Breast epithelium (tissue), 4 donors: ENCODE measurements at places on chromosomes 3 and 15. TPM values are rescaled to one million over a fixed set of nuclear protein-coding genes. Genes with fewer than 3 reads are reported as not detected.

Gene LIPC
- not detected for total RNA-seq

Gene SCAANT1
- not detected for total RNA-seq

Gene EFCAB12
- 1.0 TPM for total RNA-seq

Gene SLC7A14
- total RNA-seq: not detected

Gene SNTN
- total RNA-seq: not detected

Gene MYZAP
- total RNA-seq: 23.0 TPM

Gene CIP2A
- total RNA-seq: 5.1 TPM

Gene EPHB3
- 7.9 TPM for total RNA-seq

Gene SNURF
- total RNA-seq: 15.7 TPM

Gene MESP2
- total RNA-seq: 0.64 TPM

DNA sequence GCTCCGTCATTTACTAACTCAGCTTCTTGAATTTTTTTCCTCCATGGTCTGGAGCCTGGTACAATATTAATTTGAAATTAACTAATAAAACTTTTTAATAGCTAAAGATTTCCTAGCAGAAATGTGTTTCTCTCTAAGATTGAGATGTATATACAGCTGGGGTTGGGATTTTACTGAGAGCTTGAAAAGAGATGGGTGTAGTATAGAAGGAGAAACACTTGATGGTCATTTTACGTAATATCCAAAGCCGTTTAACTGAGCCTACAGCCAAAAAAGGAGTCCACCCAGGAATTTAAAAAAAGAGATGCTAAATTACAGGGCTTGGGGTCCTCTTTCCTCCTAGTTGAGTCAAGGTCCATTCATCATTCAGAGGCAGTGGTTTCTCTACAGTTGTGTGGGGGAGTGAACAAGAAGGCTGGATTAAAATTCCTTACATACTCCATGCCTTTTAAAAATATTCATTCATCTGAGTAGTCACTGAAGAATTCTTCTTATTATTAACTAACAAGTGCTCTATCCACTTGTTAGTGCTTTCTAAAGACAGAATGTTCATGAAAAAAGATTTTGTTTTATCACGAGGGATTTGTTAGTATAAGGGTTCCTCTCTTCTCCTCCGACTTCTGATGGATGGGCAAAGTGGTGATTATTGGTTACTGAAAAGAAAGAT lies 255.3 kb upstream of the IL12A start:
- H3K27me3 ChIP-seq: no peaks in the 10 kb centered on the region
- no peaks in the 10 kb centered on the region for H3K4me1 ChIP-seq
- H3K36me3 ChIP-seq: no peaks in the 10 kb centered on the region
- no peak for DNase-seq

DNA sequence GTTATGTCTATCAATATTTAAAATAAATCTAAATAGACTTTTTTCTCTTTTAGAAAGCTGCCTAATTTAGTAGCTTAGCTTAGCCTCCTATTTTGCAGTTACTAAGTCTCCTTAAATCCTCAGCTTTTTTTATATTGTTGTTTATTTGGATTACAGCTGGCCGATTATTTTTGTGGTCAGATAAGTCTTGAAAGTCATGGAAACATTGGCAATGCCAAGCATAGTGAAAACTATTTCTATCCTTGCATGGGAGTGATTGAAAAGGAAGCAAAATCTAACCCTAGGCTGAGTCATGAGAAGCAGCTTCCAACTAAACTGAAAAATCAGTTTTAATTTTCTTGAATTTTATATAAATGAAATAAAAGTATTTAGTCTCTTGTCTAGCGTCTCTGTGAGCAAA lies 1063.0 kb upstream of the GBE1 start:
- no peaks in the 10 kb centered on the region for H3K27me3 ChIP-seq
- no peak overlapping the region for H3K27ac ChIP-seq
- H3K36me3 ChIP-seq: peaks cover 3% of the 10 kb centered on the region
- no peaks in the 10 kb centered on the region for H3K4me1 ChIP-seq
- H3K4me3 ChIP-seq: no peak overlapping the region
- no peak for DNase-seq

GRCh38 chr3:52280050-52280461 lies 1.6 kb upstream of the WDR82 start:
- DNase-seq: no peak
- peak overlapping the region; percentile 86 for H3K4me3 ChIP-seq
- H3K27me3 ChIP-seq: no peaks in the 10 kb centered on the region

DNA sequence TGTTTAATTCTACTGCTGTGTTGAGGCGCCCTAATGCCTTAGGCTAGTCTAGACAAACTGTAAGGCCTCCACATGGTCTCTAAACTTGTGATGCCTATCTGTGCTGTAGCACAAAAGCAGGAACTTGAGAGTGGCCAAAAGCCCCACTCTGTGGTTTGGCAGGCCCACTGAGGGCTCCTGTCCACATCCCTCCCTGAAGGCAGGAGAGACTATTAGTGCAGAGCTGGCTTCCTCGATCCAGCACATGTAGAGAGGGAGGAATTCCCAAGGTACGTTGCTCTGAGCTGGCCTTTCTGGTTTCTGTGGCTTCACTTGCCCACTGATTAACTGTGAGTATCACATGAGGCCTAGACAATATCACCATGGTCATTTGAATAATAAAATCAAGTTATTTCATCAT lies 90.6 kb downstream of the POLR2M start:
- H3K27ac ChIP-seq: no peak overlapping the region
- H3K36me3 ChIP-seq: no peaks in the 10 kb centered on the region
- DNase-seq: no peak
- no peaks in the 10 kb centered on the region for H3K4me1 ChIP-seq
- no peaks in the 10 kb centered on the region for H3K27me3 ChIP-seq

DNA sequence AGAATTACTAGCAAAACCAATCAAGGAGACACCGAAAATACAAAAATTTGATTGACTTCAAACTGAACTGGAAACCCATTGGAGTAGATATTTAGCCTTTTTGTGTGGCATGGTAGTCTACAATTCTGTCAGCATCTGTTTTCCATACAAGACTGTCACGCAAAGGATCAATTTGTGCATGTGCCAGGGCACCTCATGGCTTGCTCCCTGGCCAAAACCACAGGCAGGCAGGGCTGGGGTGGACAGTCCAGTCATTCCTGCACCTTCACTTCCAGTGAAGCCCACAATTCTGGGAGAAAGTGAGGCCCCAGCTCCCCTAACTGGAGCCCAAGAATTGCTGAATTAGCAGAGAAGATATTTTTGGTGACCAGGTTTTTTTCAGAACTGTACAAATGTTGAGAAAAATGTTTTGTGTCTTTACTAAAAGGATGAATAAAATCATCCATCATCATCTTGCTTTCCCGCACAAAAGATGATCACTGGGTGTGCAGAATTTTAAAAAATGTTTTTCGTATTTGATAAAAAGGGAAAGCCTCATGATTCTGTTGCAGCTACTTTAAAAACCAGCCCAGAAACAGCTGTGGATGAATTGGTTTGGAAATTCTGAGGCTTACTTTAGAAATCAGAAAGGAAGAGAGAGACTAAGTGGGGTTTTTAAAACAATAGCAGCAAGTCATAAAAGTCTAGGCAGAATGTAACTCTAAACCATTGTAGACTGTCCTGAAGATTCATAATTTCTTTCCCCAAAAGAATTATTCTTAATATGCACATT lies 86.4 kb downstream of the PCCB start:
- no peaks in the 10 kb centered on the region for H3K36me3 ChIP-seq
- no peak overlapping the region for H3K27ac ChIP-seq
- DNase-seq: no peak
- H3K4me3 ChIP-seq: no peak overlapping the region

- no peak for DNase-seq
- H3K36me3 ChIP-seq: no peaks in the 10 kb centered on the region
- H3K27me3 ChIP-seq: no peaks in the 10 kb centered on the region
- H3K4me3 ChIP-seq: no peak overlapping the region
- no peak overlapping the region for H3K27ac ChIP-seq
Observed at GRCh38 chr3:187230011-187230410, 32.7 kb downstream of the RTP1 start.

GRCh38 chr3:55675478-55675877 lies 188.4 kb upstream of the WNT5A start:
- H3K27ac ChIP-seq: no peak overlapping the region
- H3K4me1 ChIP-seq: no peaks in the 10 kb centered on the region
- H3K4me3 ChIP-seq: no peak overlapping the region
- no peak for DNase-seq

- no peaks in the 10 kb centered on the region for H3K27me3 ChIP-seq
- H3K27ac ChIP-seq: no peak overlapping the region
- no peaks in the 10 kb centered on the region for H3K4me1 ChIP-seq
- no peak overlapping the region for H3K4me3 ChIP-seq
- DNase-seq: no peak
- no peaks in the 10 kb centered on the region for H3K36me3 ChIP-seq
Observed at GRCh38 chr15:97648728-97649127, 311.8 kb upstream of the ARRDC4 start.

GRCh38 chr15:69757186-69757585 lies 304.6 kb downstream of the RPLP1 start:
- no peak for DNase-seq
- no peaks in the 10 kb centered on the region for H3K4me1 ChIP-seq
- H3K36me3 ChIP-seq: no peaks in the 10 kb centered on the region
- H3K4me3 ChIP-seq: no peak overlapping the region
- H3K27ac ChIP-seq: no peak overlapping the region

DNA sequence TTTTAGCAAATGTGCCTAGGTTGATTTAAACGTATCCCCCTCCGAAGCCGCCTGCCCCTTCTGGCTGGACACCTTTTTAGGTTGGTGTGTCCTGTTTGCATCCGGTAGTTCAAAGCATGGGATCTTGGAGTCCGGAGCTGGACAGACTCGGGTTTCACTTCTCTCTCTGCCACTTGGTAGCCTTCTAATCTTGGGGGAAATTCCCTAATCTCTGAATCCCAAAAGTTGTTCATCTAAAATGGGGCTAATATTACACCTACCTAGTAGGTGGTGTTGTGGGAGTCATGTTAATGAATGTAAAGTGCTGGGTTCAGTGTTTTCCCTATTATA lies 760 bp downstream of the FANCI start:
- no peaks in the 10 kb centered on the region for H3K36me3 ChIP-seq
- no peaks in the 10 kb centered on the region for H3K27me3 ChIP-seq
- H3K4me3 ChIP-seq: peak overlapping the region; percentile 71
- no peak overlapping the region for H3K27ac ChIP-seq
- peaks cover 5% of the 10 kb centered on the region for H3K4me1 ChIP-seq
- DNase-seq: no peak

DNA sequence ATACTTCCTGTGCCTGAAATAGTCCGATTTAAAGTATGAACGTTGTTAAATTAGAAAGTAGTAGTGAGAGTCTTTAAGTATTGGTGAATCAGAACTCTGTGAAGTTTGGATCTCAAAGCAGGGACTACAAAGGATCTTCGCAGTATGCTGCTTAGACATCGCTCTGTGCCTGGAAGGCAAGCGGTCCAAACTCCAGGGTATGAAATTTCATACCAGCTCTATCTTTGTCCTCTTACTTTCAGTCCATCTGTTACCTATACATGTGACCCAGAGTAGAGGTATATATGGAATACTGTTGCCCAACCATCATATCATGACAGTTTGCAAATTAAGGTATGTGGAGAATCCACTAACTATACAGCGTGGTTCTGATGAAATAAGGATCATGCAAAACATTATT lies 34.5 kb downstream of the VPS8 start:
- H3K27me3 ChIP-seq: no peaks in the 10 kb centered on the region
- no peak overlapping the region for H3K4me3 ChIP-seq
- peaks cover 5% of the 10 kb centered on the region for H3K36me3 ChIP-seq
- H3K27ac ChIP-seq: no peak overlapping the region
- no peaks in the 10 kb centered on the region for H3K4me1 ChIP-seq

DNA sequence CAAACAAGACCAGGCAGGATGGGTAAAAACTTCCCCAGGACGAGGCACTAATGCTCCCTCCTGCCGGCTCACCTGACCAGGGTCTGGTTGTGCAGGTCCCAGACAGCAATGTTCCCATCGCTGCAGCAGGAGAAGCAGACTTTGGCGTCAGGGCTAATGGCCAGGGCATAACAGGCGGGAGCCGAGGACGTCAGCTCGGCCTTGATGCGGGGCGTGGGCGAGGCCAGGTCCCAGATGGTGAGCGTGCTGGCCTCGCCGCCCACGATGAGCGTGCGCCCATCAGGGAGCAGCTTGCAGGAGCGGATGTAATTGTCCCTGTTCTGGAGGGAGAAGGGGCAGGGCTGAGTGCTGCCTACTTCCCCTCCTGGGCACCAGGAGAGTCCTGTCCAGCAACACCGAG lies 43.4 kb downstream of the TLE3 start:
- no peaks in the 10 kb centered on the region for H3K27me3 ChIP-seq
- H3K36me3 ChIP-seq: peaks cover 33% of the 10 kb centered on the region
- H3K27ac ChIP-seq: no peak overlapping the region
- no peak overlapping the region for H3K4me3 ChIP-seq
- peak; percentile 40 for DNase-seq

GRCh38 chr15:67143646-67144045 lies 78.2 kb downstream of the SMAD3 start:
- no peaks in the 10 kb centered on the region for H3K36me3 ChIP-seq
- no peaks in the 10 kb centered on the region for H3K27me3 ChIP-seq
- peaks cover 16% of the 10 kb centered on the region for H3K4me1 ChIP-seq
- DNase-seq: no peak
- H3K27ac ChIP-seq: no peak overlapping the region
- H3K4me3 ChIP-seq: no peak overlapping the region

- H3K27ac ChIP-seq: no peak overlapping the region
- no peak overlapping the region for H3K4me3 ChIP-seq
- no peak for DNase-seq
- H3K36me3 ChIP-seq: no peaks in the 10 kb centered on the region
Observed at GRCh38 chr3:9013782-9014563, 50.7 kb upstream of the RAD18 start.

DNA sequence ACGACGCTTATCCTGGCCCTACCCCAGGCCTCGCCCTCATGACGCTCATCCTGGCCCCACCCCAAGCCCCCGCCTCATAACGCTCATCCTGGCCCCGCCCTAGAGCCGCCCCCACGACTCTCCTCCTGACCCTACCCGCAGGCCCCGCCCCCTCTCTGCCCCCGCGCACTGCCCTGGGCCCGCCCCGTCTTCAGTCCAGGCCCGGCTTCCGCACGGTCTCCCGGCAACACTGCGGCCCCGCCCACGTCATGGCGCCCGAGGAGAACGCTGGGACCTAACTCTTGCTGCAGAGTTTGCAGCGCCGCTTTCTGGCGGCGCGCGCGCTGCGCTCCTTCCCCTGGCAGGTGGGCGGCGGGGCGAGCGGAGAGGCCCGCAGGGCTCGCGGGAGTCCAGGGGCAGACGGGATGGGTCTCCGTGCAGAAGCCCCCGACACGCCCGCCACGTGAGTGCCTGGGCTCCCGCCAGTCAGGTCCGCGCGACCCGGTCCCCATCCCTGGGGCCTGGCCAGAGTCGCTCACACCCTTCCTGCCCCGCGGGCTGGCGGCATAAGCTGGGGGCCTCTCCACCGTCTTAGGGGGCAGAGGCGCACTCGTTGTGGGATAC lies 52.5 kb upstream of the ROPN1B start:
- H3K27ac ChIP-seq: peak overlapping the region; percentile 93
- no peak for DNase-seq
- no peaks in the 10 kb centered on the region for H3K27me3 ChIP-seq
- H3K4me1 ChIP-seq: no peaks in the 10 kb centered on the region

DNA sequence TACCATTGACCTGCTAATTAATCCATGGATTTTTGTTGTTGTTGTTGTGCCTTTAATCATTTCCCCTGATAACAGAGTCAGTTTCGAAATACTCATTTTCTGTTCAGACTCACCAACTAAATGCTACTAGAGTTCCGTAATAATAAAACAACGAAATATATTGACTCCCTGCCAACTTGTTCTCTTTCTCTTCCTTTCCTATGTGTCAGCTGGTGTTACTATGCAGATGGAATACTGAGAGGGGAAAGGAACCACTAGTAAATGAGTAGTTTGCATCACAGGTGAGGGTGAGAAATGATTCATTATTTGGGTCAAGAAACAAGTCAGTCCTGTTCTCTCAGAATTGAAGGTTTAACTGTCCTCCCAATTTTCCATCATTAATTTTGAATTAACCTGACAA lies 1027.3 kb downstream of the TUSC7 start:
- no peak overlapping the region for H3K4me3 ChIP-seq
- H3K4me1 ChIP-seq: no peaks in the 10 kb centered on the region
- no peak overlapping the region for H3K27ac ChIP-seq
- no peak for DNase-seq
- no peaks in the 10 kb centered on the region for H3K36me3 ChIP-seq
- no peaks in the 10 kb centered on the region for H3K27me3 ChIP-seq
